ENCODE measurements at places on chromosomes 5 and 9.

DNA sequence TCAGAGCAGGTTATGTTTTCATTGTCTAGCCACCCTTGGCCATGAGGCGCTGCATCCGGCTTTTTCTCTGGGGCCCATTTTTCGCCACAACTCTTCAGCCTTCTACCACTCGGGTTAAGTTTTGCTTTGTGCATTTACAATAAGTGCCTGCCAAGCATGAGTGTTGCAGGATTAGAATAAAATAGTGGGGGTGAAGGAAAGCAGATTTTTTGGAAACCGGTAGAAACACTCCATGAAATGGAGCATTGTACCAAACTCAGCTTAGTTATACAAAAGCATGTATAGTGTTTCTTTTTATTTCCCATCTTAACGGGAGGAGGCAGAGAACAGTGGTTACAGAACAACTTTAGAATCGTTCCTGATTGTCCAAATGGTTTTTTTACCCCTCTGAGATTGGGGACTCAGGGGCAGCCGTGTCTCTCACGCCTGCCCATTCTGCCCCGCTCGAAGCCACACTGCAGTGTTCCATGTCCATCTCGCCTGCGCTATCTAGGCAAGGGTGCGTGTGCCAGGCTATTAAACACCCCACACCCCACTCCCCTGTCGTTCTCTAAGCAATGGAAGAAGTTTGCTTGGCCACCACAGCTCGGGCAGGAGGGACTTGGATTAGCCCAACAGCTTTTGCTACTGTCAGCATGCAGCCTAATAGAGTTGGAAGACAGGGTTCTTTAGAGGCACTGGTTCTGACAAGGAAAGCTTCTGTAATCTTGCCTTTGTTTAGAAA is 268.8 kb upstream of the WWC1 start:
- no peak for DNase-seq

- no peak for DNase-seq
These were observed 10.1 kb downstream of the ROR2 start for GRCh38 chr9:91939978-91940377.

GRCh38 chr9:70044490-70045307 is 1.1 kb downstream of the MAMDC2 start:
- DNase-seq, result no peak

GRCh38 chr5:124831687-124832240 is 85.3 kb upstream of the ZNF608 start:
- no peak for DNase-seq

GRCh38 chr5:172757394-172758010 is 13.5 kb downstream of the DUSP1 start:
- no peak for DNase-seq

DNA sequence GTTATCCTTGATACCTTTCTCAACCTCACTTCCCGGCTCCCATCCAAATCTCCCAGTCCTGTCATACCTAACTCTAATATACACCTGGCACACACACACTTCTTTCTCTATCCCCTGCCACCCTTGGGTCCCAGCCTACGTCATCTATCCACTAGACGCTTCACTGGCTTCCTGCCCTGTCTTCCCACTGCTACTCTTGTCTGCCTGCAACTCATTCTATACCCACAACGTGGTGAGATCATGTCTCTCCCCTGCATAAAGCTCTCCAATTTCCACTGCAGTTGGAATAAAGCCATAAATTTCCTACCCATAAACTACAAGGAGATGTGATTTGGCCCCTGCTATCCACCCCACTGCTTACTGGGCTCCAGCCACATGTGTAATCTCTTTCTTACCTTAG is 93.5 kb downstream of the JMY start:
- DNase-seq, result no peak

- DNase-seq, result no peak
These were observed 467.4 kb downstream of the CETN3 start for GRCh38 chr5:89942171-89942570.

- DNase-seq, result no peak
These were observed 36.7 kb downstream of the CDK7 start for GRCh38 chr5:69271376-69271775.

- no peak for DNase-seq
These were observed 48.7 kb upstream of the PSD2 start for GRCh38 chr5:139746691-139747582.

GRCh38 chr9:94909250-94909894 is 182.9 kb downstream of the AOPEP start:
- no peak for DNase-seq

DNA sequence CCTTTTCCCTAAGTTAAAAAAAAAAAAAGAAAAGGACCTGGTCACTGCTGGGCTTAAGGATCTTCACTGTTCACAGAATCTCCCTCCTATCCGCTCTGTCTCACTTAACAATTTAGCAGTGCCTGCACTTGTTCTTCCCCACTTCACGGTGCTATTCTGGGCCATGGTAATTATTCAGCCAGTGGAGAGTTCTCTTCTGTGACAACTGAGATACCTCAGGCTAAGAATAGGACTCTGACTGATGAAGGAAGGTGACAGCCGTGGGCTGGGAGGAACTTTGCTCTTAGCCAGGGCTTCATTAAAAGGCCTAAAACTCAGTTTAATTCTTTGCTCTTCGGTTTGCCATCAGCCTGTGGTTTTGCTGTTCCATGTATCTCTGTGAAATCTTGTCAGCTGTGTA is 51.9 kb upstream of the ENTREP1 start:
- DNase-seq, result no peak

GRCh38 chr9:81573415-81574321 is 115.7 kb downstream of the TLE1 start:
- no peak for DNase-seq

GRCh38 chr5:124912638-124913328 is 166.3 kb upstream of the ZNF608 start:
- no peak for DNase-seq

GRCh38 chr5:137563646-137564397 is 64.7 kb upstream of the SPOCK1 start:
- no peak for DNase-seq

DNA sequence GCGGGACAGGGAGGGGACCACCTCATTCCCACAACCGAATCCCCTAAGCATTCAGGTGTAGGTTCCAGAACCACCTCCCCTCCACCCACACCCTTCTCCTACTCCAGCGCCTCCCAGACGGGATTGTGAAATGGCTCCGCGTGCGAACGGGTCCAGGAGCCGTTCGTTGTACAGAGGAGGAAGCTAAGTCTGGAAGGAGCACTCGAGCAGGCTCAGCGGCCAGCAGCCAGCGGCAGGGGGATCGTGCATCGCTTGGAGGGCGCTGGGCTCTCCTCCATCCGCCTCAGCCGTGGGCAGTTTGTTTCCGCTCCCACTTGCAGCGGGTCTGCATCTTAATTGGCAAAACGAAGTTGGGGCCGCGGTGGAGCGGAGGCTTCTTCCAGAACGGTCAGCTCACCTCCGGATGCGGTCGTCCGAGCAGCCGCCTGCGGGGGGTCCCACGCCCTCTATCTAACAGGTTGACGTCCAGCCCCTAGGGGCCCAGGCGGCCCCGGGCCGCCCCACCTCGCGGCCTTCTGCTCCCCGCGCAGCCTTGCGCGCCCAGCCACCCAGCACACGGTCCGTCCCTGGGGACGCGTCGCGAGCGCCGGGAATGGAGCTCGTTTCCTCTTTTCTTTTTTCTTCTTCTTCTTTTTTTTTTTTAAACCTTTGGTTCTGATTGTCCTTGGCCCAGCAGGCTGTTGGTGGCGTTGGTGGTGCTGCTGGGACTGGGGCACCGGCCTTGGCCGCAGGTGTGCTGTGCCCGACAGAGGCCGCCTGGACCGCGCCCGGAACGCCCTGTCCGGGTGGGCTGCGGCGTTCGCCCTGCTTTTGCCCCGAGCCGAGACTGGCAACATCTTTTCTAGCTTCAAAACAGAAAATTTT is 3.9 kb upstream of the BARX1 start:
- no peak for DNase-seq

DNA sequence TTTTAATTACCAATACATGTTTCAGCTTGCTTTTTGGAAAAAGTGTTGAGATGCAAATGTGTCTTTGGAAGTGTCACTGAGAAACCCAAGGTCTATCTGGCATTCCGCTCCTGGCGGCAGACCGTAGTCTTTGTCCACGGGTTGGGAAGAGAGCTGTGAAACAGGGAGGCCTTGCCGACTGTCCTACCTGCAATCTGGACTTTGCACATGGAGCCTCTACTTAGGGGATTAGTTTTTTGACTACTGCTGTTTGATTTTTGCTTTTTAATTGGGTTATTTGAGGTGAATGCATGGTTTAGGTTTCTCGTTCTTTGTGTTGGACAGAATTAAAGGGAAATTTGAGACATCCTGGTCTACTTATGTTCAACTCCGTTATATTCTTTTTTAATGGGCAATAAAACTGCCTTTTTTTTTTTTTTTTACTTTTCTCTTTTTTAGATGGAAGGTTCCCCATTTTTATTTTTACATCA is 25.7 kb downstream of the TRIO start:
- DNase-seq, result no peak

- DNase-seq, result no peak
These were observed 283.6 kb upstream of the RPS23 start for GRCh38 chr5:82561797-82562196.

GRCh38 chr5:172412724-172413286 is 41.5 kb downstream of the SH3PXD2B start:
- DNase-seq, result no peak

DNA sequence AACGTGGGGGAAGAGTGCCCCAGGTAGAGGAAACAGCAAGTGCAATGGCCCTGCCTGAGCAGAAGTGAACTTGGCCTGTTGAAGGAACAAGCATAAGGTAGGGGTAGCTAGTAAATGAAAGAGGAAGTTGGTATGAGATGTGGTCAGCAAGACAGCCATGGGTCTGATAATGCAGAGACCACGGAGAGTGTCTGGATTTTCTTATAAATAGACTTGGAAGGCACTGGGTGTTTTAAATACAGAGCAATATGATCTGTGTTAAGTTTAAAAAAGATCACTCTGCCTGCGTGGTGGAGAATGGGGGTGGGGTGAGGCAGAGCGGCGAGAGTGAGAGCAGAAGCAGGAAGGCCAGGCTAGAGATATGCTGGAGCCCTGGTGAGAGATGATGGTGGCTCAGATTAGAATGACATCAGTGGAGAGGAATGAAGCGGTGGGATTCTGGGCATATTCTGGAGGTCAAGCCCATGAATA is 4.2 kb downstream of the ADAM19 start:
- DNase-seq, result no peak

- DNase-seq, result no peak
These were observed 62.9 kb upstream of the PPARGC1B start for GRCh38 chr5:149667084-149667828.

- peak; percentile 44 for DNase-seq
These were observed 1009.8 kb downstream of the DNAH5 start for GRCh38 chr5:12934722-12935121.

DNA sequence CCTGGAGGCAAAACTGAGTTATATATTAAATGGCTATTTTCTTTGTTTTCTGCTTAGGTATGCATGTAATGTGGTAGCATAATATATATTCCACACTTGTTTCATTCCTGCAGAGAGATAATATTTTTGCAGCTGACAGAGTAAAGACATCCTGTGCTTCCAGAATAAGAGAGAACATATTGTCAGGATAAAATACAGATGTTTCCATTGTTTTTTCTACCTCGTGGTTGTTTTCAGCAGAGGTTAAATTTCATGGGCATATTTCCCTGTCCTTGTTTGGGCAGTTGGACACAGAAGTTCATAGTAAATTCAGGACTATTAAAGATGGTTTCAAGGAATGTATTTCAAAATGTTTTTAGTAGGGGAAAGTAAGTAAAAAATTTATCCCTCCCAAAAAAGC is 47.6 kb upstream of the MEGF10 start:
- DNase-seq, result no peak

DNA sequence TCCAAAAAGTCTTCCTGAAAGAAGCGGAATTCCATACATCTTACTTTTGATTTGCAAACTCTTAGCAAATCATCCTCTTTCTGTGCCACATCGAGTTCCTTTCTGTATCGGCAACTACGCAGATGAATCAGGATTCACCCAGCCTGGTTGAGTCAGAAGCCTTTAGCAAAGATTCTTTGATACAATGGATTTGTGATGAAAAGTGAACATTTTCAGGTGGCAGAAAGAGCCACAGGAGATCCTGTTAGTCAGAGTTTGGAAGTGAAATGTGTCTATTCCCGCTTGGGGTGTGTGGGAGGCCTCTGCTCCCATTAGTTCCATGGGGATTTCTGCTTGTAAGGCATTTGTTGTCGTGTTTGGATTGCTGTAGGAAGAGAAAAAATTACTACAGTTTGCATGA is 351.8 kb upstream of the WWC1 start:
- no peak for DNase-seq

- no peak for DNase-seq
These were observed 65.1 kb upstream of the PHYKPL start for GRCh38 chr5:178297751-178298150.

- DNase-seq, result no peak
These were observed 9.8 kb downstream of the SLC31A2 start for GRCh38 chr9:113160571-113160970.
